ENCODE measurements at places on chromosomes 5 and 9.

GRCh38 chr5:77947041-77947428, 170.9 kb upstream of the TBCA start:
- DNase-seq = no peak

DNA sequence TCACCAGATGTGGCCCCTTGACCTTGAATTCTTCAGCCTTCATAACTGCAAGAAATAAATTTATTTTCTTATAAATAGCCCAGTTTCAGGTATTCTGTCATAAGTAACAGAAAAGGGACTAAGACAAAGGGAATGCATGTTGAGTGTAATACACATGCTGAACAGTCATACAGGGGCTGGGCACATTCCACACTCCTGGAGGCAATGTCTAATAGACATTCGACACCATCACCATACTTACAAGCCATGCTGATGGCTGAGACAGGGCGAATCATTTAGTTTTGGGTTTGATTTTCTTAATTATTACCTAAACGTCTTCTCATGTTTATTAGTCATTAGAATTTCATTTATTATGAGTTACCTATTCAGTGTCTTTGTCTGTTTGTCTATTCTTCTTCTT, 68.5 kb downstream of the TENT4A start:
- DNase-seq = no peak

DNA sequence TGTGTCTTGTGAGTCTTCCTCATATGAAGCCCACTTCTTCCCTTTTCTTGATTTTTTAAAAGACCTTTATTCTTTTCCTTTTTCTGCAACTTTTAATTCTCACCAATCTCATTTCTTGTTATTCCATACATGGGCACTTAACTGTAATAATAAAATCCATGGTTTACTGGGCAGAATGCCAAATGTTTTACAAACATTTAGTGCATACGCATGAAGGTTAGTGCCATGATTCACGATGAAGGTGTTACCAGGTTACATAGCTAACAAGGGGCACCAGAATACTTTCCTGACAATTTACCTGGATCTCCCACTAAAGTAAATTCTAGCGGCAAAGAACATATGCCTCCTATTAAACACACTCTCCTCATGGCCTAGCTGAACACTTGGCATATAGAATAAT, 28.5 kb downstream of the MAN2A1 start:
- no peak for DNase-seq

DNA sequence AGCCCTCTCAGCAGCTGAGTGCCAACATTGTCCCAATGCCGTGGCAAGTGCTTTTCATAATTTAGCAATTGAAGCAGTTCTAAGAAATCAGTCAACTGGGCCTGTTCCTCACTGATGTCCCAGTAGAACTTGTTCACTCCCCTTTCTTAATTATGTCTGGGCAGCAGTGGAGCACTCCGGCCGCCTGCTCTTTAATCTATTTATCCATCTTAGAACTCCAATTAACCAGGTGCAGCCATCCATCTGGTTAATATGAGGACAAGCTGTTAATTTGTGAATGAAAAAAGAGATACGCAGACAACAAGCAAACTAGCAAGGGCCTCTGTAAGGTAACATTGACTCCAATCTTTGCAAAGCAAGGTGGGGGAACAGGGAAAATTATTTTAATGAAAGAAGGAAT, 39.4 kb downstream of the MAT2B start:
- no peak for DNase-seq

- no peak for DNase-seq
These were observed 139.3 kb upstream of the PLCXD3 start for GRCh38 chr5:41649659-41650058.

DNA sequence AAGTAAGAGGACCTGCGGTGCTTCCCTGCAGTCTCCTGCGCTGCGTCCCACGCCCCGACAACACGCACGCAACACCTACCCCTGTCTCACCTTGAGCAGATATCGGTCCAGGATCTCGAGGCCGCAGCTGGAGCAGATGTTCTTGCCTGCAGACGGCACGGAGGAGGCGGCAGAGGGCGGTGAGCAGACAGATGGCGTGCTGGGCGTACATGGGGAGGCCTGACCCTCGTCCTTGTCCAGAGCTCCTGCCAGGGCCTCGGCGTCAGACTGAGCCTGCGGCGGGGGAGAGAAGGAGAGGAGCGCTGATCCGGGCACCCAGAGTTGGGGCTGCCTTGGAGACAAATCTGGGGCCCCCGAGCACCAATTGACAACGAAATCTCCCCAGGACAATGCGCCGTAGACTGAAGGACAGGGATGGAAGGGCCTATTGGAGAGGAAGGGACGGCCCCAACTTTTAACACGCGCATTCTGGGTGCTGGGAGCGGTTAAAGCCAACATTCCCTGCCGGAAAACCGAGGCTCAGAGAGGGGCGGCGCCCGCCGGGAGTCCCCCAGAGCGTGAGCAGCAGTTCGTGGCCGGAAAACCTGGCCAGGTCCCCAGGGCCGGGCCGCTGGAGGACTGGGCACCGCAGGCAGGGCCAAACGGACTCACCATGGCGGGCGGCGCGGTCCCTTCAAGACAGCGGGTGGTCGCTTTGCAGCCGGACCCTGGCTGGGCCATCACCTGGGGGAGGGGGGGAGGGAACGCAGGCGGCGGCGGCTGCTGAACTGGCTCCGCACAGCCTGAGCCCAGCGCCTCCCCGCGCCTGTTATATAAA, 1.8 kb downstream of the LHX6 start:
- DNase-seq = no peak
